HAP-1 (cell line): ENCODE measurements at places on chromosomes 1 and 21.

- DNase-seq = no peak
Observed at GRCh38 chr1:86416343-86416742, 7.6 kb upstream of the CLCA2 start.

GRCh38 chr1:3902571-3903091 lies 2.6 kb upstream of the C1orf174 start:
- DNase-seq = no peak

GRCh38 chr1:29482064-29482463 lies 245.7 kb downstream of the PTPRU start:
- DNase-seq = no peak

GRCh38 chr21:33872881-33873515 lies 42.6 kb downstream of the ATP5PO start:
- DNase-seq = no peak

DNA sequence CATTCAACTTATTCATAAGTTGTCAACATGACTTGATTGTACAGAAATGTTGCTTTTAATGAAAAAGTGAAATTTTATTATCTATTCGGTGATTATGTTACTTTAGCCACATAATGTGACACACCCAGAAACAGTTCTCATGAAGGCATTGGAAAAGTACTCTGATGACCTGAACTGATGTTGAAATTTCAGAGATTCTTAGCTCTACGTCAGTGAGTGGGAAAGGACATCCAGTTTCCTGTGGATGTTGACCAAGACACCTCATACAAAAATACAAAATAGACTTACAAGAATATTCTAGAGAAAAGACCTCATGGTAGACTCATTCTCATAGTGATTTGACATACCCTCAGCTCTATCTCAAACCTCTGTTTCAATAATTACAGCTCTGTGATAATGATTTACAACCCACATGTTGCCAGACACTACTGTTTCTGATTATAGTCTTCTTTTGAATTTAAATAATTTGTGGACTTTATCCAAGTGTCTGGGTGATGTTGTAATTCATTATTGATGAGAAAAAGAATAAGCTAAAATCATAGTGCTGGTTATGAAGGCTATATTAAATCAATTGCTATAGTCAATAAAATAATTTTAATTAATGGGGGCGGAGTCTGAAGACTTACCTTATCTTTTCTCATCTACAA lies 37.3 kb downstream of the KCNK2 start:
- no peak for DNase-seq

- no peak for DNase-seq
Observed at GRCh38 chr1:90955769-90956168, 66.1 kb downstream of the ZNF644 start.

DNA sequence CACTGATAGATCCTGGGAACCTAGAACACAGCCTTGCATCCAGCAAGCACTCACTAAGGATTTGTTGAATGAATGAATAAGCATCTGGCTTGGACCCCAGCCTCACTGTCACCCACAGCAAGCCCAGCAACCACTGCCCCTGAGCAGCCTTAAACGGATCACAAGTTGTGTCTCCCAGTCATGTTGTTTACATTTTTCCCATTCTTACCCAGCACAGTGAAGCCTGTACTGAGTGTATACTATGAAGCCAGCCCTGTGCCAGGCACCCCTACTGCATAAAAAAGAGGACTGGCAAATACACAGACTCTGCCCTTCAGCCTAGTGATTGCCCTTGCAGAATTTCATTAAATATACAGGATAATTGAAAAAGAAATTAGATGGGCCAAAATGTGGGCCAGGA lies 30.2 kb downstream of the RRAGC start:
- DNase-seq = no peak

DNA sequence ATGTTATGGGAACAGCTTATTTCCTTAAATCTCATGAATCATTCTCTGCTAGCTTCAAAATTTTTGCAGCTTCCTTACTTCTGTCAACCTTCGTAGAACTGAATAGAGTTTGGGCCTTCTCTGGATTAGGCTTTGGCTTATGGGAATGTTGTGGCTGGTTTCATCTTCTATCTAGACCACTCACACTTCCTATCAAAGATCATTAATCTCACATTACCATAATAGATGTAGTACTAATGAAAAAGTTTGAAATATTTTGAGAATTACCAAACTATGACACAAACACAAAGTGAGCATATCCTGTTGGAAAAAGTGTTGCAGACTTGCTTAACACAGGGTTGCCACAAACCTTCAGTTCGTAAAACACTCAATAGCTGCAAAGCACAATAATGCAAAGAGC lies 30.3 kb downstream of the ASPM start:
- DNase-seq = no peak

DNA sequence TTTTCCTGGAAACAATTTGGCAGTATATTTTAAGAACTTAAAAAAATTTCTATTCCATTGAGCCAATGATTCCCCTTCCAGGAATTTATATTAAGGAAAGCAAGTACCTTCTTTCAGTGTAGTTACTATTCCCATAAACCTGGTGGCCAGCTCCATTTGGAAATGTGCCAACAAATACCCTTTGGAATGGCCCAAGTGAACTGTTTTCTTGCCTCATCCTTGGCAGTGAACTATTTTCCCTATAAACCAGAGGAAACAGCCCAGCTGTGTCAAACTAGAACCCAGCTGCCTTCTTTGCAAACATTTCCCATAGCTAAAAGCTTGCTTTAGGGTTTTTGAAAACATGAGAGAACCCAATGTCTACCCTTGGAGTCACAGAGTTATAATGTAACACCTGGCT lies 496.9 kb downstream of the NEGR1 start:
- no peak for DNase-seq

DNA sequence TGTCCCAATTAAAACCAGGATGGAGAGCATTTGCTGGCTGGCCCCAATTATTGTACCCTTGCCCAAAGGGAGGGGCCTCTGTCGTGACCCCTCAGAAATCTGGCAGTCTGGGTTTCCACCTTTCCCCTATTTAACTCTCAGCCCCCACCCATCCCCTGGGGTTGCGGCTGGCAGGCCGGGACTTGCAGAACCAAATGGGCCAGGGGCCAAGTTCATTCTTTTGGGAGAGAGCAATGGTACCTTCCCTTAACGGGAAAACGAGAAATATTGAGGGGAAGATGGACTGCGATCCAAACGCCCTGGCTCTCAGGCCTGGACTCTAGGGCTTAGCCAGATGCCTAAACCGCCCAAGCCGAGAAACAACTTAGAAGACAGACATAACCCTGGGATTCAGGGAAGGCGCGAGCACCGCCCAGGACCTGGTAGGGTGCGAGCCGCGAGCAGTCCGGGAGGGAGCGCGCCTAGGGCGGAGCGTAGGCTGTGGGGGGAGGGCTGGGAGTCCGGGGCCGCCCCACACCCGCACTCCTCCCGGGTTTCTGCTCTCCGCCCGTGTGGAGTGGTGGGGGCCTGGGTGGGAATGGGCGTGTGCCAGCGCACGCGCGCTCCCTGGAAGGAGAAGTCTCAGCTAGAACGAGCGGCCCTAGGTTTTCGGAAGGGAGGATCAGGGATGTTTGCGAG lies at the start of gene SLC27A3:
TSS of gene SLC27A3 (plus strand) at position 628 of the 678 bp plus-strand sequence. CDS start 91 bp downstream, outside the sequence.
- DNase-seq = peak; percentile 55

- no peak for DNase-seq
Observed at GRCh38 chr1:165451691-165452090, 6.8 kb upstream of the RXRG start.

DNA sequence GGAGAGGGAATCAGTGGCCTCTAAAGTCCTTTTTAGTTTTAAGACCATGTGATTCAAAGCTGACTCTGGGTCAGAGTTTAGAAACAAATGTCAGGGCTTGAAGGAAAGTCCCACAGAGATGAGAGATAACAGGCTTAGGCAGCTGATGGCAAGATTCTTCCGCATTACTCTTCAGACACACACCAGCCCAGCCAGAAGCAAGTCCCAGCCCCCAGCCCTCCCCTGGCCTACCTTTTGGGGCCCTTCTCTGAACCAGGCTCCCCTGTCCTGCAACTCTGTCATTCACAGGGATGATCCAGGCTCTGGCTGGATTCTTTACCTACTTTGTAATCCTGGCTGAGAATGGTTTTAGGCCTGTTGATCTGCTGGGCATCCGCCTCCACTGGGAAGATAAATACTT lies 13.1 kb upstream of the CASQ1 start:
- DNase-seq = no peak

DNA sequence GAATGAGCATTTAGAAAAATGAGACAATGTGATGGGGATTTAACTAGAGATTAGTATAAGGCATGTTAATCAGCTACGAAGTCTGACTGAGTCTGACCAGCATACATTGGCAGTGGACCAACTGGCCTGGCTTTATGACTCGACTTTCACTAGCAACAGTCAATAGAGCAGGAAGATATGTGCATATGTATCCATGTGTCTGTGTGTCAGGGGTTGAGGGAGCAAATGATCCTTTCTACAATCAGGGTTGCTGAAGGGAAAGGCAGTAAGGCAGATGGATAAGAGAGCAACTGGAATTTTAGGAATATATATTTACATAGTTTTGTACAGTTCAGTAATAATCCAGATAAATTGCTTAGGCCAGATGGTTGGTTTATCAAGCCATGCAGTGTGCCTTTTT lies 645.6 kb downstream of the PLA2G4A start:
- DNase-seq = peak; percentile 63

DNA sequence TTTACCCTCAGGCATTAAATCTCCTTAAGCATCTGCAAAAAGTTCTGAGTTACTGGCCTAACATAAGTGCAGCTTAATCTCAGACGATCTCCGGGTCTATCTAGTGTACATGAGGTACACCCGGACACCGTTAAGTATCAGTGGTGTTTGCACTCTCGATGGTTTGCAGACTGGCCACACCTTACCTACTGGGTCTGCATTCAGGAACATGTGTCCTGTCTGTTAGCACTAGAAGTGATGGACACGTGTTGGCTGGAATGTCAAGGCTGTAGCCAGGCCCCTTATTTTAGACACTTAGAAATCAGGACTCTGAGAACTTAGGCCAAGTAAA lies 783 bp upstream of the AGL start:
- DNase-seq = no peak

GRCh38 chr1:234616644-234617043 lies 6.7 kb upstream of the IRF2BP2 start:
- DNase-seq = no peak

- no peak for DNase-seq
Observed at GRCh38 chr1:242525360-242525722, 844 bp upstream of the PLD5 start.

DNA sequence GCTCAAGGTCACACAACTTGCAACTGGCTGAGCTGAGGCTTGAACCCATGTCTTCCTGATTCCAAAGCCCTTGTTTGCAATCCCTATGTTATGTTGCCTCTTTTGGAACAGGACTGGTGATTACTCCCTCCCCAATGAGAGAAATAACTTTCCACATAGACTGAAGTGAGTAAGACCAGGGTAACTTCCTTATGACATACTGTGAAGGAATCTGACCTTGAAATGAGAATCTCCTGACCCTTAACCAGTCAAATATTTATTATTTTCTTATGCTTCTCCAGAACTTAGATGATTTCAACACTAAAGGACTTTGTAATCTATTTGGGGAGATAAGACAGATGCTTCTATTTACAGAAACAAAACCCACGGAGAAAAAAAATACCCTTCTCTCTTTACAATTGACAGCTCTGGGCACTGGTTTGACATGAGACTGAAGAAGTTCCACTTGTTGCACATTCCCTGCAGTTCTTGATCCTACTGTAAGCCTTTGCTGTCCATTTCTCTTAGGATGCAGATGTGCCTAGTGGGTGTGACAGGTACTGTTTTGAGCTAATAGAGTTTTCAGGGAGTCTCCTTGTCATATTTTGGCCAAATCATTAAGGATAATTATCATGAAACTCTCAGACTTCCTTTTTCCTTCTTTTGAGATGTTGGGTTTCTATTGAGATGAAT lies 3.9 kb upstream of the RPTN start:
- no peak for DNase-seq

DNA sequence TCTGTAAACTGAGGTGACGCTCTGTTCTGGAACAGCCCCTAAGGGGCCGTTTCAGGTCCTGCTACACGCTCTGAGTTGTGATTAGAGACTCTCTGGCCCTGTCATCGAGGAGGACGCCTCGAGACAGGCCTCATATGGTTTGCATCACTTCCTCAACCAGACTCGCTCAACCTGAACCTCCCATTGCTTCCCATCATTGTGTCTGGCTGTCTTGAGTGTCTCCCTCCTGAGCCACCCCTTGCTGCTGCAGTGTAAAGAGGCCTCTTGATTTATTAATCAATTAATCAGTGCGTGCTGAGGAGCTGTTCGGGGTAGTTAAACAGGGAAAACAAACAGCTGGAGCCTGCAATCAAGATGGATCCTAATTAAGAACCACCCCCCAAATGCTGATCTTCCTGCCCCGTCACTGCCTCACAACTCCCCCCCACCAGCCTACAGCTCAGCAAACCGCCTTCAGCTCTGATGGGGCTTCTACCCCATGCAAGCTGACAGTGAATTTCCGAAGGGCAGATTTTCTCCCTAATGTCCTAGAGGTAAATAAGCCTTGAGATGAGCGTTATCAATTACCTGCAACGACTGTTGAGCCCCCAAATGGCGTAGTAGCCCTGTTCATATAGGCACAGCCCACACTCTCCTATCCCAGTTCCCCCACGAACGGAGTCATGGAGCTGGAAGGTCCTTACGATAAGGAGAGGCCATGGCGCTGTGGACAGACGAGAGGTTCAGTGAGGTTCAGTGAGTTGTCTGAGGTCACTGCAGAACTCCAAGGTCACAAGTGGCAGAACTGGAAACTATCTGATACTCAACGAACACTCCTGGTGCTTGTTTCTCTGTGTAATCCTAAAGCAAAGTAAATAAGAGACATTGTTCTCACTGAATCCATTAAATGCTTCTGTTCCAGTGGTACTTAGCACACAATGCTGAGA lies 210.6 kb downstream of the KIF26B start:
- no peak for DNase-seq

DNA sequence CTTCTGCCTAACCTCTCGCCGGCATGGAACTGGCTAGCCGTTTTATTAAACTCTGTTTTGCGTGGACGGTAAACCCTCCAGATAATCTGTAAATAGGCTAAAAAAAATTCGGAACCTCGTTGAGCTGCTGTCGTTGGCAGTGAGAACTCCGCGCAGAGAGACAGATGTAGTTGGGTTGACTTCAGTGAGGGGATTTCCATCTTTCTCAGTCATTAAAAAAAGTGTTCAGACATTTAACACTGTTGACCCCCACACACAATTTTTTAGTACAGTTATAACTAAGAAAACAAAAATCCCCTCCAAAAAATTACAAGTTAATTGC lies 464 bp downstream of the PARK7 start:
- no peak for DNase-seq

DNA sequence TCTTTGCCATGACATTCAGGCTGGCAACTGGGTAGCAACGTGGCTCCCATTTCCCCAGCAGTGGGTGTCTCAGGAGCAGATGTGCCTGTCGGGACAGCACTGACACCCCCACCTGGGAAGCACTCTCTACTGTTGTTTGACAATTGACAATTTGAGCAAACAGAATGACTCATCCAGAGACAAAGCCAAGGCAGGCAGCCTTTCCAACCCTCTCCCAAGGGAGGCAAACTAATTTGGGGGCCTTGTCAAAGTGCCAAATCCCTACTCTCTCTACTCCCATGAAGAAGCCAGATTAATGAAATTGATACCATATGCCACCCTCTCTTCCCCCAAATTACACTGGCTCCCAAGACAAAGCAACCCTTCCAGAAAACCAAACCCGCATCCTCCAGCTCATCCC lies 65.6 kb downstream of the GRIK3 start:
- DNase-seq = no peak

GRCh38 chr1:185896863-185897262 lies 162.7 kb downstream of the HMCN1 start:
- DNase-seq = no peak

GRCh38 chr1:76892675-76893074 lies 25.4 kb downstream of the ST6GALNAC5 start:
- DNase-seq = no peak

GRCh38 chr1:208058267-208058666 lies 147.3 kb upstream of the CD34 start:
- no peak for DNase-seq

GRCh38 chr1:109483672-109484518 lies at the start of gene ATXN7L2:
TSS of gene ATXN7L2 (plus strand) at chr1:109483905. CDS start at chr1:109483954, 49 bp downstream.
- DNase-seq = peak; percentile 88
